Hematopoietic multipotent progenitor cell (in vitro differentiated cells): ENCODE measurements at places on chromosomes 12 and 14.

GRCh38 chr12:53966085-53966384, 6.9 kb upstream of the HOXC11 start:
- DNase-seq: no peak

DNA sequence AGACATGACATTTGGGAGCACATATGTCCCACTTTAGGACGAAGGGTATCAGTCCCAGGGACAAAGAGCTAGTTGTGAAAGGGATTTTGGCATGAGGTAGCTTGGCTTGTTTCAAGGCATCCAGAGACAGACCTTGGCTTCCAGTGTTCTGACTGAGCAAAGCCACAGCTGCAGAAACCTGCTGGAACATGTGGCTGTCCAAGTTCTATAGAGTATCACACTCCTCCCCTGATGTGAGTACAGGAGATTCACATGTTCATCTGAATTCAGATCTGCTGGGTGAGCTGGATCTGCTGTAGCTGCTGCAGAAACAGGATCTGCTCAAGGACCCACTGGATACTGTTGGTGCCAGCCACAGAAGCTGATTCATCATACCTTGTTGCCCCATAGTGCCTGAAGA, 10.1 kb upstream of the C14orf39 start:
- no peak for DNase-seq

DNA sequence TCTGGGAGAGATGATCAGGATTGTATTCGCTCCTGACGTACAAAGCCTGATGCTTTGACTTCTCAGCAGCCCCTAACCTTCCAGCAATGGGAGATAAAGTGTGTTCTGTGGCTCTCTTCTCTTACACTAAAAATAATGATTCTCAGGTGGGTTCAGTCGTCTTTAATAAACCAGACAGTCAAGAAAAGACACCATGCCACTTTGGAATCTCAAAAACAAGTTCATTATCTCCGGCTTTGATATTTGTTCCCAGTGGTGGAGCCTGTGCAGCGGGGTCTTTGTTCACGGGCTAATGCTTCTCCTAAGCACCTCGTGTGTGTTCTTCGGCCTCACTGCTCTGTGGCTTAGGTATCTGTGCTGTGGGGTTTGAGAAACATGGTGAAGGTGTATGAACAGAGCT, 1.6 kb downstream of the ACVR1B start:
- DNase-seq: no peak

DNA sequence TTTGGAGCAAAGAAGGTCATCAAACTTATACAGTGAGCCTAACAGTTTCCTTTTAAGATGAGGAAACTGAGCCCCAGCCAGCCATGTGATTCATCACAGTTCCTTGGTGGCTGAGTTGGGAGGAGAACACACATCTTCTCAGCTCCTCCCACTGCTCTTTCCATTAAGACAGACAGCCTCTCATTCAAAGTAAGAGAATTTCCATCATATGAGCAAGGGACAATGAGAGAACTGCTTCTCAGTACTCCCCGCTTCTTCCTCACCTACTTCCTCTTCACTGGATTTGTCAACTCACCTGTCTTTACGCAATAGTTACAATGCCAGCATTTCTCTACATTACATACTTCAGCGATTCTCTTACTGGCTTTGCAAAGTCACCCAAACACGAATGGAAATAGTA, 2.2 kb downstream of the IFNG start:
- no peak for DNase-seq

- no peak for DNase-seq
Measured at GRCh38 chr12:47939009-47939601, 24.3 kb upstream of the TMEM106C start.

- no peak for DNase-seq
Measured at GRCh38 chr14:71061458-71061857, 154.2 kb downstream of the PCNX1 start.

- no peak for DNase-seq
Measured at GRCh38 chr12:57027011-57027804, 10.9 kb upstream of the TAC3 start.

GRCh38 chr14:23881282-23881681, 72.3 kb upstream of the DHRS4 start:
- no peak for DNase-seq

- no peak for DNase-seq
Measured at GRCh38 chr12:12716151-12716792, 896 bp upstream of the CDKN1B start.

GRCh38 chr12:114063435-114063834, 97.3 kb upstream of the RBM19 start:
- no peak for DNase-seq

DNA sequence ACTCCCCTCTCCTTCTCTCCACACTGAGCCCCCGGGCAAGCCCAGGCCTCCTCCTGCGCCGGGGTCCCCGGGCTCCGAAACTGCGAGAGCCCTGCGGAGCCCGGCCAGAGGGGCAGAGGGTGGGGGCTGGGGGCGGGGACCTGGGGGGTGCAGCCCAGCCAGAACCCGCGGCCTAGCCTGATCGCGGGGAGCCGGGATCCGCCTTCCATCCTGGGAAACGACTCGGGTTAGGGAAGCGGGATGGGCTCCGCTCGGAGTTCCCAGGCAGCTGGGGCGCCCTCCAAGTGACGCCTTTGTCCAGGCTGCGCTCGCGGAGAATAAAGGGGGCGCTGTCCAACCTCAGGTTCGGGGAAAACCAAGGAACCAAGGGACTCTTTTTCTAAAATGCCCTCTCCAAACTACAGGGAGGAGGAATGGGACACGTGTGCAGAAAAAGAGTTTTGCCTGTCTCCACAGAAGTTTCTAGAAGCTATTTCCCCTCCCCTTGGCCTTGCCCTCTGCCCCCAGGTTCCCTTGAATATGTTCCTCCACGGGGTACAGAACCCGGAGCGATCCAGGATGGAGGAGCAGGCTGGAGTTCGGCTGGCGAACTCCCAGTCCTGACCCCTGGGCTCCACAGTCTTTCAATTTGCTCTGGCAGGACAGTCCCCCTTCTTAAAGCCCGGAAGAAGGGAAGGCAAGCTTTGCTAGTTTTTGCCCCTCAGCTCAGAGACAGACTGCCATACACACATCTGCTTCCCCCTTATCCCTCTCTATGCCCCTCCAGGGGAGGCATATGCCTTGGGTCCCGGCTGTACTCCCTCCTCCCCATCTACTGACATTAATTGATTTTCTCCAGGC, 13.9 kb downstream of the NKX2-1 start:
- DNase-seq: no peak

- peak; percentile 23 for DNase-seq
Measured at GRCh38 chr12:52213564-52214420, 19.3 kb upstream of the KRT7 start.

GRCh38 chr12:89704457-89704856, 4.2 kb downstream of the ATP2B1 start:
- no peak for DNase-seq

- DNase-seq: no peak
Measured at GRCh38 chr14:51328772-51329353, 88.8 kb downstream of the TMX1 start.

DNA sequence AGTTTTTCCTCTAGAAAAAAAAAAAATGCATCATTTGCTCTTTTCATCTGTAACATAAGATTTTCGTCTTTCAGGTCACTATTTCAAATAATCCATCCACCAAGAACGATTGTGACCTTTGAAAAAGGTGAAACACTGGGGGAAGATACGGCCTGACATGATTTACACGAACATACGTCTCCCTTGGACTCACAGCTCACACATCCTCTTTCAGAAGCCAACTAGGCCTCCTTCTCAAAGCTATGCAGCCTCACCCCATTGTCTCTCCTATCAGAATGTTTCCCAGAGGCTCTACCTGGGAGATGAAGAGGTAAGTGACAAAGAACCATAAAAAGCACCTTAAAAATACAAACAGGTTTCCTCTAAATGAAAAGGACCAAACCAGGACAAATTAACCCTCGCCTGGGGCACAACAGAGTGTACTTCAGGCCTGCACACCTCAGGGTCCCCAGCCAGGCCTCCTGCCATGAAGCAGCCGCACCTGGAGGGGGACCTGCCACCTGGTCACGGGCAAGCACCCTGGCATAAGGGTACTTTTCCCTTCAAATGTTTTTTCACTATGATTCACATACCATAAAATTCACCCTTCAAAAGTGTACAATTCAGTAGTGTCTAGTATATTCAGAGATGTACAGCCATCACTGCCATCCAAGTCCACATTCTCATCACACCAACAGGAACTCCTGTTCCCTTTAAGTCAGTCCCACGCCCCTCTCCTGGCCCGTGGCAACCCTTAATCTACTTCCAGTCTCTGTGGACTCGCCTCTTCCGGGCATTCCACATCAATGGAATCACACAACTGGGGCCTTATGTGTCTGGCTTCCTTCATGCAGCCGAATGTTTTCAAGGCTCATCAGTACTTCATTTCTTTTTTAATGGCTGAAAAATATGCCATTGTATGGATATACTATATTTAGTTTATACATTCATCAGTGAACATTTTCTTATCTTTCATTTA, 5.4 kb downstream of the SLC15A4 start:
- DNase-seq: no peak

DNA sequence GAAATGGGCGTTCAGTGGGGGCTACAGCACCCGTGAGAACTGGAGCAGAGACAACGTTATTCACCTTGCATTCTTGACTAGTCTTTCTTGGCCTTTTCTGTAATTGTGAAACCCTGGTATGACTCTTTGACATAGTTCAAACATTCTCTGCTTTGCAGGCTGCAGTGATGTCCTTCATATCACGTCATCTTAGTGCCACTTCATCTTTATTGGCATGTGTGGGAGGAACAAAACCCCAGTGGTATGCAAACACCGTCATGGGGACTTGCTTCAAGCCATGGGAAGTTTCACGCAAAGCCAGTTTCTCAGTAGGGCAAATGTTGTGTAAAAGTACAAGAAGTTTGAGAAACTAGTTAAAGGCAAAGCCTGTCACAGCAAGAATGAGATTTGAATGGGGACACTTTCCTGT, 20.2 kb upstream of the DUSP16 start:
- no peak for DNase-seq

DNA sequence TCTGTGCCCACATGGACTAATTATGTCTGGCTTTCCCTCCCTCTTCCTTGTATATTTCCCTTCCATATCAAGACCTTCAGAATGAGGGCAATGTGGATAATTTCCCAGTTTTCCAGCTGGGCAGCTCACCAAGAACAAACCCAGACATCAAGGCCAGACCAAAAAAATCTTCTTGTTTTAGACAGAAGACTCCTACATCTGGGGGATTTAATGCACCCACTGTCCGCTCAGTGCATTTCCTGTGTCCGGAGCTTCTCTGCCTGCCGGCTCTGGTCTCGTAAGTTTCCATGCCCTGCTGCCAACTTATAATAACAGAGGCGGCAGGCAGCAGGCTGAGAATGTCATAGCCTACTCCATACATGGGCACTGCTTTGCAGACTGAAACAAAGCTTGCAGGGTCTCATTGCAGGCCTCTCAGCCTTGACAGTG, 207.2 kb upstream of the BCL2L14 start:
- no peak for DNase-seq

DNA sequence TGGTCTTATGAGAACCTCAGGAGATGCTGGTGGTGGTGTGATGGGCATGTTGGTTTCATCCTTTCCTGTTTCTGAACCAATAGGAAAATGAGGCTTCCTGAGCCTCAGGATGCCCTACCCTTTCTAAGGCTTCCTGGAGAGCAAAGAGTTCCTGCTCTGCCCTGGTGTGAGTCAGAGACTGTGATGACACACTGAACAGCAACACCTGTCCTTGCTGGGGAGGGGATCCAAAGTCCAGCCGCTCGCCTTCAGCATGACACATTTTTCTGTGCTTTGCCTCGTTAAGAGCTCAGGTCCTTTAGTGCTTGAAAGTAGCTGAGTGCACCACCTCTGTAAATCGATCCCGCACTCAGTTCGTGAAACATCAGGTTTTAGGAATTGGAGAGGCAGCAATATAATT, 116.0 kb downstream of the CACNA1C start:
- no peak for DNase-seq

- no peak for DNase-seq
Measured at GRCh38 chr14:90624227-90624626, 192.0 kb downstream of the TTC7B start.
